Stimulated activated CD8-positive, alpha-beta memory T cell treated with anti-CD3 and anti-CD28 coated beads, Interleukin-15, amount 100 ng/mL, for 1 hour (primary cell): ENCODE measurements at places on chromosomes 2 and 18.

- no peak for DNase-seq
Measured at GRCh38 chr2:21084401-21084800, 39.4 kb upstream of the TDRD15 start.

DNA sequence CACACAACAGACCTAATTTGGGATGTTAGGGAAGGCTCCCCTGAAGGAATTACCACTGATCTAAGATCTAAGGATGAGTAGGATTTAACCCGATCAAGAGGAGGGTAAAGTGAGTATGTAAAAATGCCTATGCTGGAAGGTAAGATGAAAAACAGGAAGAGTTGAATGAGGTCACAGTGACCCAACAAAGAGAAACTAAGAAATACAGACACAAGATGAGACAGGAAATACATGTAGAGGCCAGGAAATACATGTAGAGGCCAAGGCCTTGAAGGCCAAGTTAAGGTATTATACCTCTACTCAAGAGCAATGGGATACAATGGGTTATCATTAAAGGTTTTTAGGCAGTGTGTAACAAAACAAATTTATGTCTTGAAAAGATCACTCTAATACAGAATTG lies 131.6 kb upstream of the TANK start:
- DNase-seq, result no peak

- no peak for DNase-seq
Measured at GRCh38 chr18:23833714-23834113, 144.5 kb downstream of the LAMA3 start.

DNA sequence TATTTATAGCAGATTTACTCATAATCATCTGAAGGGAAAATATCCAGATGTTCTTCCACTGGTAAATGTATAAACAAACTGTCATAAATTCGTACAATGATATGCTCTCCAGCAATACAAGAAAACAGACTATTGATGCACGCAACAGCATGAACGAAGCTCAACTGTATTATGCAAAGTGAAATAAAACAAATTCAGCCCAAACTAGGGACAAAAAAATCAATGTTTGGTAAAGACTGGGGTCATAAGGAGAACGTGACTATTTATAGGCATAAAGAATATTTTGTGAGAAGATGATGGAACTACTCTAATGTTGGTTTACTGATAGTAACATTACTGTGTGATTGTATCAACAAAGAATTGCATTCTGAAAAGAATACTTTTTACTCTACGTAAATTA lies 1276.7 kb upstream of the DDX18 start:
- DNase-seq, result no peak

GRCh38 chr2:24382363-24383073 lies 22.2 kb upstream of the ITSN2 start:
- DNase-seq, result peak; percentile 21

GRCh38 chr2:26584191-26584590 lies 57.0 kb downstream of the CIB4 start:
- DNase-seq, result no peak

GRCh38 chr2:158179660-158180059 lies 78.0 kb downstream of the UPP2 start:
- DNase-seq, result no peak
